BJ (cell line): ENCODE measurements at places on chromosomes 5 and 9.

DNA sequence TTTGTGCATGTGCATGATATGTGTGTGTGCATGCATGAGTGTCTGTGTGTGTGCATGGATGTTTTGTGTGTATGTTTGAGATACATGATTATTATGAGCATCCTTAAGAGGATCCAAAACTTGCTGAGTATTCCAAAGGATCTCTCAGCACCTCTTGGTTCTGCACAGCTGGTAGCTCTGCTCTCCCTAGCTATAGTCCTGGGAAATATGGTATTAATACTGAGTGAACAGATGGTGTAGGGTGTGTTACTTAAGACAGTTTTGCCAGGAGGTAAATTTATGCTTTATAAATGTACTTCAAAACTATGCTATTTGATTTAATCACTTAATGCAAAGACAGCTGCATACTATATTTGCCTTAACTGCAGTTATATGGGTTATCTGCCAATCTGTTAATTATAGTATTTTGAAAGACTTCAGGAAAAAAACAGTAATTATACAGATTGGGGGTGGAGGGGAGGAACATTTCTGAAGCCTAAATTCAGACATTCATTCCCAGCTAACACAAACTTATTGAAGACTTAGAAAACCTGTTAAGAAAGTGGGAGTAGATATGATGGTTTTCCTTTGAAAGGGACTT lies 215.5 kb downstream of the MPDZ start:
- DNase-seq: no peak

GRCh38 chr5:102701748-102702147 lies 53.4 kb upstream of the PAM start:
- no peak for DNase-seq

- no peak for DNase-seq
Observed at GRCh38 chr5:65508978-65509377, 27.3 kb upstream of the ADAMTS6 start.

DNA sequence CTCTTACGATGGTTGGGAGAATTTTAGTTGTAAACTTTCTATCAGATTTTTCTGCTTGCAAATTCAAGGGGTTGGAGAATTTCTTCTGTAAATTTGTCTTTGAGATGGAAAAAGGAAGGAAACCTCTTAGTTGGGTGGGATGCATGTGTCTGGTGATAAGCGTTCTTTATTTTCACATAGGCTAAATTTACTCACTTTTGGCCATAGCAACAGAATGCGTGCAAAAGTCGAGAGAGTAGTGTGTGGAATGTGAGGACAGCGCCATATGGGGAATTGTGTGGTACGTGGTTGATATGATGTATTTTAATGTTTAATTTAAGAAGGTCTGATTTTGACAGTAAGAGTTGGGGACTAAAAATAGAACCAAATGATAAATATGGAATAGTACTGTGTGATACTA lies 282.2 kb downstream of the TAF11L14 start:
- no peak for DNase-seq

DNA sequence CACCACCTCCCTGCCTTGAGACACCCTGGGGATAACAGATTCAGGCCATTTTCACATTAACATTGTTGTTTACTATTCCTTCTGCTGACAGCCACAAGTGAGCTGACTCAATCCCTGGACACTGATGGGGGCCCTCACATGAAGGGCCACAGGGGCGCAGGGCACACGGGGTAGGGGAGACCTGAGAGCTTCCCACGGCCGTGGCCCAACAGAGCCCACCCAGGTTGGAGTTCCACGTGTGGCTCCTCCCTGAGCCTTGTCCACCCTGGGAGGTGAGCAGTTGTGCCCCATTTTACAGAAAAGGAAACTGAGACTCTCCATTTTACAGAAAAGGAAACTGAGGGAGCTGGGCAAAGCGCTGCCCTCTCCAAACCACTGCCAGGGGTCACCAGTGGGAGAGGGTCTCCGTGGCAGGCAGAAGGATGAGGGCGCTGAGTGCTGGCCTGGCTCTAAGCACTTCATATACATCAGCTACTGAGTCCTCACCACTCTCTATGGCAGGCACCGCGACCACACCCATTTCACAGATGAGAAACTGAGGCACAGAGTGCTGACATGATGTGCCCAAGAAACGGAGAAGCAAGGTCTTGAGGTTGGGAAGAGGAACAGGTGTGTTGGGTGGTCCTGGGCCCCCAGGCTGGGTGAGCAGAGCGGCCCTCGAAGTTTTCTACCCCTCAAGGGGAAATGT lies 2.3 kb downstream of the NINJ1 start:
- DNase-seq: no peak

DNA sequence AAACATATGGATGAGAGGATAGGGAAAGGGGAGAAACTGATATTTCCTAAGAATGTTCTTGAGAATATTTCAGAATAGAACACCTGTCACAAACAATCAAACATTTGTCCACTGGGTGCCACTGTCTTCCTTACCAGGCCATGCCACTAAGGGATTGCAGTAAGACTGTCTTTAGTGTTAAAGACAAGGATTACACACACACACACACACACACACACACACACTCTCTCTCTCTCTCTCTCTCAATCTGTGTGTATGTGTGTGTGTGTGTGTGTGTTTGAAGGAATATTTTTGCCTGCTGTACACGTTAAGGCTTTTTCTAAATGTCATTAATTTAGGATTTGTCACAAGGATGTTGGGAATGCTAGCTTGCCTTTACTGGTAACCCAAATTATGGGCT lies 54.4 kb downstream of the CCDC192 start:
- no peak for DNase-seq

- DNase-seq: no peak
Observed at GRCh38 chr5:156883316-156883875, 33.3 kb downstream of the PPP1R2B start.

- no peak for DNase-seq
Observed at GRCh38 chr5:58855851-58856739, 273.2 kb downstream of the RAB3C start.

DNA sequence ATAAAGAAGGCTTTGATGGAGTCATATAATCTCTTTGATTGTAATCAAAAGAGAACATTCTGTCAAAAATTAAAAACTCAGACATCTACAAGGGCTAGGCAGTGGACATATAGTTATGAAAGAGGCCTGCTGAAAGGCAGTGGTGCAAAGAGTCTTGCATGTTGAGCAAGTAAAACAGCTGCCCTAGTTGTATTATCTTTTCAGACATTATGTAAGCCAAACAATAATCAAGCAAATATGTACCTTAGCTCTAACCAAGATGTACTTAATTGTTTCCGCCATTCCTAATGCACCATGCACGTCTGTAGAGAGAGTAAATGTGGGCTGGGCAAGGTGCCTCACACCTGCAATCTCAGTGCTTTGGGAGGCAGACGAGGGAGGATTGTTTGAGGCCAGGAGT lies 14.3 kb downstream of the GAPT start:
- DNase-seq: no peak

GRCh38 chr9:127422787-127423186 lies 1.4 kb upstream of the ZNF79 start:
- no peak for DNase-seq
